Esophagus mucosa (tissue), 1 donor: ENCODE measurements at places on chromosomes 2 and 18. TPM values are rescaled to one million over a fixed set of nuclear protein-coding genes. Genes with fewer than 3 reads are reported as not detected.

Gene ATP6V1C2
- 5.1 TPM for total RNA-seq

Gene NBAS
- total RNA-seq = 25.1 TPM

Gene KCNIP3
- total RNA-seq = 0.96 TPM

Gene LDLRAD4
- 3.0 TPM for total RNA-seq

Gene SERPINB13
- 281 TPM for total RNA-seq

Gene OSR1
- 0.96 TPM for total RNA-seq

Gene SLC19A3
- 1.5 TPM for total RNA-seq

Gene LRRFIP1
- total RNA-seq = 103 TPM

Gene RFX8
- total RNA-seq = not detected

Gene MRPL44
- total RNA-seq = 18.4 TPM

Gene GCG
- not detected for total RNA-seq

Gene LYG2
- total RNA-seq = not detected

Gene RTP5
- total RNA-seq = not detected

Gene CRYGD
- not detected for total RNA-seq

Gene FBXO15
- total RNA-seq = 0.76 TPM

Gene LYPD1
- 1.6 TPM for total RNA-seq

Gene KIF5C
- 0.08 TPM for total RNA-seq

Gene ACKR3
- 6.3 TPM for total RNA-seq

Gene DYNAP
- total RNA-seq = 26.2 TPM

Gene FASTKD2
- 19.7 TPM for total RNA-seq

Gene CELF4
- total RNA-seq = not detected

Gene LANCL1
- total RNA-seq = 32.4 TPM

Gene FBLN7
- 1.4 TPM for total RNA-seq

Gene SNORC
- 1.8 TPM for total RNA-seq

Gene CFAP210
- not detected for total RNA-seq

Gene AUP1
- 74.2 TPM for total RNA-seq

Gene FEV
- total RNA-seq = not detected

Gene UBE2E3
- total RNA-seq = 52.8 TPM

Gene ANKRD29
- 11.2 TPM for total RNA-seq

Gene TET3
- 18.8 TPM for total RNA-seq

Gene LRP2
- total RNA-seq = not detected

Gene CBLN2
- total RNA-seq = not detected

Gene FOSL2
- 166 TPM for total RNA-seq

Gene ASB3
- 9.2 TPM for total RNA-seq

Gene TAF4B
- total RNA-seq = 3.3 TPM

Gene PARD6G
- total RNA-seq = 33.8 TPM

Gene INPP5D
- 6.2 TPM for total RNA-seq

Gene ALLC
- not detected for total RNA-seq

Gene LRPPRC
- total RNA-seq = 59.9 TPM

Gene OTOS
- not detected for total RNA-seq

Gene C2orf66
- not detected for total RNA-seq

Gene COLEC11
- not detected for total RNA-seq

Gene RAB17
- total RNA-seq = 7.8 TPM
